Lung (tissue), 17 donors: ENCODE measurements at places on chromosomes 6 and 20. TPM values are rescaled to one million over a fixed set of nuclear protein-coding genes. Genes with fewer than 3 reads are reported as not detected.

CBLN4 gene
- total RNA-seq = 0.09 TPM

WFDC10B gene
- not detected for total RNA-seq

SCRT2 gene
- total RNA-seq = not detected

TSPO2 gene
- not detected for total RNA-seq

LST1 gene
- total RNA-seq = 78.8 TPM

IL17F gene
- total RNA-seq = not detected

C6orf141 gene
- 4.0 TPM for total RNA-seq

ID4 gene
- total RNA-seq = 66.5 TPM

CASS4 gene
- 19.7 TPM for total RNA-seq

OLIG3 gene
- total RNA-seq = not detected

EPHA7 gene
- total RNA-seq = 1.2 TPM

TMEM14A gene
- 18.5 TPM for total RNA-seq

PRICKLE4 gene
- total RNA-seq = 6.9 TPM

MAFB gene
- total RNA-seq = 65.0 TPM

BPI gene
- 1.8 TPM for total RNA-seq

PMEPA1 gene
- 44.0 TPM for total RNA-seq

EYS gene
- 0.17 TPM for total RNA-seq

PNPLA1 gene
- total RNA-seq = 0.43 TPM

ACOT8 gene
- total RNA-seq = 24.7 TPM

CTCFL gene
- total RNA-seq = not detected

MUC21 gene
- 8.6 TPM for total RNA-seq

PDYN gene
- total RNA-seq = not detected

ENPP1 gene
- total RNA-seq = 7.3 TPM

RAET1G gene
- total RNA-seq = 0.61 TPM

CYP39A1 gene
- total RNA-seq = 14.4 TPM

MBOAT1 gene
- total RNA-seq = 12.9 TPM

RUNX2 gene
- 3.5 TPM for total RNA-seq

CASP8AP2 gene
- total RNA-seq = 9.8 TPM

PHACTR3 gene
- total RNA-seq = 3.8 TPM

HEY2 gene
- 1.0 TPM for total RNA-seq
